PC-9 (cell line): ENCODE measurements at places on chromosomes 1 and 21.

- DNase-seq, result no peak
Measured at GRCh38 chr1:36208978-36209703, 15.1 kb upstream of the THRAP3 start.

GRCh38 chr1:164695956-164696665 is 137.1 kb downstream of the PBX1 start:
- DNase-seq, result no peak

DNA sequence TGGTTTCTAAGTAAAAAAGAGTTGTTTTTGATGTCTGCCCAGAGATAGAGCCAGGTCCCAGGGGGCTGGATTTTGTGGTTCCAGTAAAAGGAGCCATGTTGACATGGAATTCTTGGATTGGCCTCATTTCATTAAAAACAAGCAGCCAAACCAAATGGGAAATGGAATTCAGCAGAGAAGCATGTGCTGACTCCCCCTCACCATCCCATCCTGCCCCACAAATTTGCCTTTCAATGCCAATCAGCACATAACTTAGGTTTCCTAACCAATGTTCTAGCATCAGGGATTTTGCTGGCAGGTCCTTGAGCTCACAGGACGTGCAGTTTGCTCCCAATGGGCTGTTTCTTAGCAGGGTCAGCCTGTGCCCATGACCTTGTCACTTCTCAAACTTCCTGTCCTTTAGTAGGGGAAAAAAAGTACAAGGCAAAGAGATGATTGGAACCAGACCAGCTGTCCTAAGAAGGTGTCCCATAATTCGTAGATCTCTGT is 101.5 kb upstream of the GADD45A start:
- no peak for DNase-seq

- no peak for DNase-seq
Measured at GRCh38 chr1:191752342-191752741, 405.9 kb upstream of the RGS18 start.

DNA sequence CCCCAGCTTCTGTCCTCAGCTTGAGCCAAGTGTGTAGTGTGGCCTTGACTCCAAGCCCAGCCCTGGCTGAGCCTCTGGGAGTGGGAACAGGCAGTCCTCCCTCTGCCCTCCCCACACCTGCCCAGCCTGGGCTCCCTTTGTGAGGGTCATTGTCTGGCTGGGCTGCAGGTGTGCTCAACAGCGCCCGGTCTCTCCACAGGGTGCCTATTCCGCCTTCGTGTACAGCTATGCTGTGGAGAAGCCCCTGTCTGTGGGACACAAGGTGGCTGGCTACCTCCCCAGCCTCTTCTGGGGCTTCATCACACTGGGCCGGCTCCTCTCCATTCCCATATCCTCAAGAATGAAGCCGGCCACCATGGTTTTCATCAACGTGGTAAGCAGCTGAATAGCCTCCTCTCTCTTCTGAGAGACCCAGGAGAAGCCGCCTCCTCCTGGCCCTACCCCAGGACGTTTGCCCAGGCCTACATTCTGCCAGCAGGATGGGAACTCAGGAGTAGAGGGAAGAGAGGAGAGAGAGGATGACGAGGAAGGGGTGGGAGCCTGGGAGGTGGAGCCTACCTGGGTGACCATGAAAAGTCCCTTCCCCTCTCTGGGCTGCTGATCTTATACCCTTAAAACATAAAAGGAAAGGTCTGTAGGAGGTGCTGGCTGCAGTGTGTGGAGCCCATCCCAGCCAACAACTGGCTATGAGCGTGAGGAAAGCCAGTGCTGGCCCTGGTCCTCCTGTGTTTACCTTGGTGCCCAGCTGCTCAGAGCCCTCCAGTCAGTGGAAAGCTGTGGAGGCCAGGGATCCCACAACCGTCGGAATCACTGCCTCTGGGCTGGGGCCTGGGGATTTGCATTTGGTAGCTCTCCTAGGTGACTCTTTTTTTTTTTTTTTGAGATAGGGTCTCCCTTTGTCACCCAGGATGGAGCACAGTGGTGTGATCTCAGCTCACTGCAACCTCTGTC is 45.7 kb downstream of the ELK4 start:
- DNase-seq, result no peak

- peak; percentile 81 for DNase-seq
Measured at GRCh38 chr1:16984717-16985116, 4.3 kb upstream of the MFAP2 start.

GRCh38 chr1:89466307-89466930 is 58.2 kb upstream of the LRRC8B start:
- DNase-seq, result no peak

DNA sequence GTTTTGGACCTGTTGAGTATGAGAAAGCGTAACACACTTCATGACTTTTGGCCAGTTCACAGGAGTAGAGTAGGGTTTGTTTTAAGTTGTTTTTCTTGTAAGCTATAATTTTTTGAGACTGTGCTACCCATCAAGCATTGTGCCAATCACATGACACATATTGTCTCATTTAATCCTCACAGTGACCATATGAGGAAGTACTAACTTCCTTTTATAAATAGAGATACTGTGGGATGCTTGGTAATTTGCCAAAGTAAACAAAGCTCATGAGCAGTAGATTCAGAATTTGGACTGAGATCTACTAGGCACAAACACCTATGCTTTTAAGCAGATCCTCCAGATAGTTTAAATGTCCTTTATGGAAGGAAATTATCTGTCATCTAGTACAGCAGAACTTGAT is 178.3 kb downstream of the CACNA1E start:
- no peak for DNase-seq

DNA sequence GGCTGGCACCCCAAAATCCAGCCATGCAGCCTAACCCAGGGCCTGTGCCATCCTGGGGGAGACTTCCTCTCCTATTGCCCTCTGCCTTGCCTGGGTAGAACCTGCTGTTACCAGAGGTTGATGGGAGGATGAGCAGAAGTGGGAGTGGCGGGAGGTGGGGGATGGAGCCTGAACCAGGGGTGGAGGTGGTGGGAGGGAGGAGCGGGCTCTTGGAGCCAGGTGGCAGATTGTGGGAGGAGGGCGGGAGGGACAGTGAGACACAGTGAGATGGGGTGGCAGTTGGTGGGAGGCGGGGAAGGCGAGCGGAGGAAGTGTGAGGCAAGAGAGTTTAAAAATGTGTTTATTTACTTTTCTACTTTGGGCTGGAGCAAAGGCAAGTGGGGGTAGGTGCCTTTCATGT is 87.3 kb downstream of the KCNJ6 start:
- no peak for DNase-seq

DNA sequence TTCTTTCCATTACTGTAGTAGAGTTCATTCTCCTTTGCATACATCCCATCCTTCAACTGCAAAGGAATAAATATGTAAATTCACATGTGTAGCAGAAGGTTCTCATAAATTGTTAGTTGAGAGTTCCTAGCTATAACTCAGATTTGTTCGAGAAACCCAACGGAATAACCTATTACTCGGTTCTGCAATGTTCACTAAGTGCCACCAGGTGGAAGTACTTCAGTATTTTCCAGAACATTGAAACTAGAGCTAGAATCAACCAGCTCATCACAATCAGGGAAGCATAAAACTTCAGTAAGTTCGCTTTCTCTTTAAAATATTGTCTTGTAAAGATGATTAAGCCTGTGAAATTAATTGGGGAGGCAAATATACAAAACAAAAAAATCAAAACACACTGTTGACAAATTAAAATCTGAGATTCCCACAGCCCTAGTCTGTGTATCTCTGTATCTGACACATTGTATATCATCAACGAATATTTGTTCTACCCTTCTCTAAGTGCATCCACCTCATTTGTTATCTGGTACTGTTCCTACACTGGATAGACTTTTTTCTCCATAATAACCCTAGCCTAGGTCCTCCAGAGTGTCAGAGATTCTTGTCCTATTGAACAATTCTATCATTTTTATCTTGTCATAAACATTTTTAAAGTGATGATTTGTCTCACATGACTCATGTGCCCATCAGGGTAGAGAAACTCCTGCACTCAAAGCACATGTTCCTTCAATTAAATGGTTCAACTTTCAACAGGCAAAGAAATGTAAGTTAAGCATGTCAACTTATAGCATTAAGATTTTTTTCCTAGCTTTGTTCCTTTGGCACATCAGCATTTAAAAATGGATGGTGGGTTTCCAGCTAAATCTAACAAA is 31.9 kb downstream of the MROH9 start:
- DNase-seq, result no peak

DNA sequence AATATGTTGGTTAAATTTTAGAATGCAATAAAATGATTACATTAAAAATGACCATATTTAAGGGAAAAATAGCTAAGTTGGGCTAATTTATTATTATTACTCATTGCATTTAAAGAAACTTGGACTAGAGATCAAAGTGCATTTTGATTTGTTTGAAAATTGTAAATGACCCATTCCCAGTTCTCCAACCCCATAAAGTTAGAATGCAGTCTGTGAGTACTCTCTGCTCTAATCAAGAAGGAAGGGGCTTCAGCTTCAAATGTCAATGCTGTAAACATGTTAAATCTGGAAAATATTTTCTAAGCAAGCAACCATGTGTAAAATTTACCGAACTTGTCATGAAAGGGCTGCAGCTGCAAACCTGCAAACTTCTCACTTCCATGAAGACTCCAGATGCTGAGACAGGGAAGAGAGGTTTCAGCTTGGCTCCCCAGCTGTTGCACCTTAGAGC is 232.7 kb downstream of the TTLL7 start:
- DNase-seq, result no peak

DNA sequence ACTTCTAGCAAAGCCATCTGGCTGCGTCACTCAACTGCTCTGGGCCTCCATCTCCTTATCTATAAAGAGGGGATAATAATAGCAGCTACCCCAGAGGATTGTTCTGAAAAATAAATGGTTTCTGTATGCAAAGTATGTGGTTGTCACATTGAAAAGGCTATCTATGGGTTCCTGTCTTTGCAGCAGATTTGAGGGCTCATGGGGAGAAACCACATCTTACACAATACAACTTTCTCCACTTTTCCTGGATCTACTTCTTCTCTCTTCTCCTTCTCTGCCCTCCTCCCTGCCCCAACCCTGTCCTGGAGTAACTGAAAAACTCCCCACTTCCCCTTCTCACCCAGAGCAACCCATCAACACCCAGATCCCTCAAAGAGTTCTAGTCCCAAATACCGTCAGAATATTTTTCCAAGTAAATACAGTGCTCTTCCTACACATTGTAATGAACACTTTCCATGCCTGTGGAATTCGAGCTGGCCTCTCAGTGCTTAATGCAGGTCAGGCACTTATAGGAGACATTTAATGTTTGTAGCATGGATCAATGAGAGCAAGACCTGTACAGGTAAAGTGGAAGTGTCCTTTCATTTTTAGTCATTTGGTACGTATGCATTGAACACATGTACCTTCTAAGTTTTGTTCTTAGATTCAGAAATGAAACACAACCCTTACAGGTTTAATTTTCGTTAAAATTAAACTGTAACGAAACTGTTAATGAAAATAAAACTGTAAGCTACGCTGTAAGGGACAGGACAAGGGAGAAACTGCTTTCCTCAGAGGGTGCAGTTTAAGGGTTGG is 131.9 kb downstream of the AK5 start:
- DNase-seq, result no peak

DNA sequence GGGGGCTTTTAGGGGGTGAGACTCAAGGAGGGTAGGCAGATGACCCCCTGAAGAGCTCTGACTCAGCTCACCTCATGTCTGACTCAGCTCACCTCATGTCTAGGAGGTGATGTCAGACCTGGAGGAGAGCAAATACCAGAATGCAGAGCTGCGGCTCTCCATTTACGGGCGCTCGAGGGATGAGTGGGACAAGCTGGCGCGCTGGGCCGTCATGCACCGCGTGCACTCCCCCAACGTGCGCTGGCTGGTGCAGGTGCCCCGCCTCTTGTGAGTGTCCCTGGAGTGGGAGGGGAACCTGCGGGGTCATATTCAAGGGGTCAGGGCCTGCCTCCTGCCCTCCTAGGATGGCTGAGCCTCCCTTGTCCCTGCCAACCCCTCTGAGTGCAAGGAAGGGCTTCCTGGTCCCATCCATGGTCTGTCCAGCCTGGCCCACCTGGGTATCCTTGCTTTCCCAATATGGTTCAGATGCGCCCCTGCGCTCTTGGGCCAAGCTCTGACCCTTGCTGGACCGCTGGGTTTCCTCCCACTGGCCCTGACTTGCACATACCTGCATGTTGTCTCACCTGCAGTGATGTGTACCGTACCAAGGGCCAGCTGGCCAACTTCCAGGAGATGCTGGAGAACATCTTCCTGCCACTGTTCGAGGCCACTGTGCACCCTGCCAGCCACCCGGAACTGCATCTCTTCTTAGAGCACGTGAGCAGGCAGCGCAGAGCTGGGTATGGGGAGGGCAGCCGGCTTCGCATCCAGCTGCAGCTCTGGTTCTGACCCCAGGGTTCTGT is 9.1 kb downstream of the AMPD2 start:
- DNase-seq, result no peak

DNA sequence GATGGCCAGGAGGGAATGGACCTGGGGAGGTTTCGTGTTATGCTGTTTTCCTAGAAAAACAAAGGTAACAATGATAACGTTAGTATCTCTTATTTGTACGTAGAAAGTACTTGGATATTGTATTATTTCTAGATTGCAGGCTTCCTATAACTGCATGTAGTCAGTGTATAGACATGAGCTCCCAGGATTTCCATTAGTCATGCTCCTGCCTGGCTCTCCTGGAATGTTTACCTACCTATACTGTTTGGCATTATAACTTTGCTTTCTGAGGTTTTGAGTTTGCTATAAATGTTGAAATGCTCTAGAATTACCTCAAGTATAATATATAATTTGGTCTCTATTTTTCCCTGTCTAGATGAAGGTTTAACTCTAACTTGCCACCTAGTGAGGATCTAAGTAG is 66.1 kb downstream of the TTC3 start:
- no peak for DNase-seq

- no peak for DNase-seq
Measured at GRCh38 chr1:214361636-214362035, 80.7 kb downstream of the SMYD2 start.

- DNase-seq, result no peak
Measured at GRCh38 chr1:95197616-95198252, 36.3 kb upstream of the RWDD3 start.

- no peak for DNase-seq
Measured at GRCh38 chr1:164688791-164689190, 129.8 kb downstream of the PBX1 start.

DNA sequence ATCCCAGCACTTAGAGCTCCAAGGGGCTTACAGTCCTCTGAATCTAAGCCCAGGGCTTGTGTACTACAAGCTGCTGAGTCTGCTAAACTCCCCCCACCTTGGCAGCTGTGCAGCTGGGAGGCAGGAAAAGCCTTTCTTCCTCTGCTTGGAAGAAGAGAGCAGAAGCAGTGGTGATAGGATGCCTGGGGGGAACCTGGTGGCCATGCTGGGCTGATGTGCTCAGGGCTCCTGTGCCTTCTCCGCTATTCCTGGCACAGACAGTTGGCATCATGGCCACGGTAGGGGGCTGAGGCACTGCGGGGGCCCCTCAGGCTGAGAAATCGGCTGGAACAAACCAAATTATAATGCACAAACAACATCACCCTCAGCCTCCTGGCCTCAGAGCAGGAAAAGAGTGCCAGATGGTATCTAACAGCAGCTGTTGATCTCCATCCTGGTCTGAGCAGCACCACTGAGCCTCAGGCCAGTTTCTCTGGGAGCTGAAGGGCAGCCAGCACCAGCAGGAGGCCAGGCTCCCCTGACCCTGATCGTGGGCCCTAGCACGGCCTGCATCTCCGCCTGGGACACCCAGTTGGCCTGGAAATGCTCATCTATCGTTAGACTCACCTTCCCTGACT is 35.8 kb downstream of the ECE1 start:
- DNase-seq, result no peak

GRCh38 chr21:45374826-45375455 is 30.0 kb upstream of the COL18A1 start:
- no peak for DNase-seq
